ENCODE measurements at places on chromosomes 2 and 18. TPM values are rescaled to one million over a fixed set of nuclear protein-coding genes. Genes with fewer than 3 reads are reported as not detected.

Gene NEB
- total RNA-seq: under 0.01 TPM

Gene RPE
- total RNA-seq: 91.5 TPM

Gene MDH1B
- total RNA-seq: 1.3 TPM

Gene CDCA7
- total RNA-seq: 5.5 TPM

Gene ATOH8
- 9.1 TPM for total RNA-seq

Gene TMEM150A
- 8.6 TPM for total RNA-seq

Gene METTL21A
- total RNA-seq: 13.0 TPM

Gene THSD7B
- total RNA-seq: 0.32 TPM

Gene WDR75
- total RNA-seq: 34.5 TPM

Gene REG3A
- total RNA-seq: not detected

Gene UBR3
- 56.1 TPM for total RNA-seq

Gene B4GALT6
- total RNA-seq: 2.9 TPM

Gene TACR1
- not detected for total RNA-seq

Gene RNF125
- total RNA-seq: under 0.01 TPM

Gene TRAF3IP1
- 8.4 TPM for total RNA-seq

Gene FABP1
- not detected for total RNA-seq

Gene ALPI
- total RNA-seq: not detected

Gene HOXD9
- 10.6 TPM for total RNA-seq

Gene LYPD6B
- 3.0 TPM for total RNA-seq

Gene NOSTRIN
- 0.43 TPM for total RNA-seq

Gene ZSWIM2
- not detected for total RNA-seq

Gene COLEC12
- total RNA-seq: 3.9 TPM

Gene COQ10B
- 69.5 TPM for total RNA-seq

Gene ACKR3
- total RNA-seq: not detected

Gene DLGAP1
- under 0.01 TPM for total RNA-seq

Gene DSG1
- total RNA-seq: not detected

Gene NEU2
- total RNA-seq: not detected

Gene EFR3B
- total RNA-seq: under 0.01 TPM

Gene ADCYAP1
- not detected for total RNA-seq

Gene FBXO48
- total RNA-seq: 0.32 TPM

Gene CRACDL
- not detected for total RNA-seq

Gene MROH2A
- not detected for total RNA-seq

Gene DIS3L2
- total RNA-seq: 30.7 TPM

Gene KCTD1
- 13.9 TPM for total RNA-seq

Gene LIPG
- 0.86 TPM for total RNA-seq

Gene CD207
- total RNA-seq: not detected

Gene CIB4
- not detected for total RNA-seq

Gene ASB1
- 21.2 TPM for total RNA-seq

Gene CYTIP
- under 0.01 TPM for total RNA-seq

Gene C1GALT1C1L
- total RNA-seq: 1.3 TPM

Gene IL36B
- total RNA-seq: not detected

Gene EIF2AK2
- 40.3 TPM for total RNA-seq

Gene ATP9B
- total RNA-seq: 35.4 TPM

Gene IL36RN
- not detected for total RNA-seq

Gene AQP12B
- total RNA-seq: not detected

Gene STAT4
- total RNA-seq: 2.6 TPM

Gene FAM228A
- 0.43 TPM for total RNA-seq

Gene C2orf72
- total RNA-seq: not detected

Gene ADGRF3
- total RNA-seq: under 0.01 TPM

Gene RBMS1
- 121 TPM for total RNA-seq

Gene TRMT61B
- 12.5 TPM for total RNA-seq

Gene GLI2
- 22.5 TPM for total RNA-seq

Gene CNTNAP5
- not detected for total RNA-seq

Gene CBLN2
- total RNA-seq: 1.7 TPM
